ENCODE measurements at places on chromosomes 16 and 17. TPM values are rescaled to one million over a fixed set of nuclear protein-coding genes. Genes with fewer than 3 reads are reported as not detected.

The GPR142 gene
- 2.8 TPM for polyA plus RNA-seq

The GALR2 gene
- polyA plus RNA-seq, result 0.11 TPM

The TBC1D3G gene
- polyA plus RNA-seq, result 0.85 TPM

The HS3ST3B1 gene
- polyA plus RNA-seq, result 0.30 TPM

The MYCBPAP gene
- polyA plus RNA-seq, result 1.7 TPM

The CCL23 gene
- polyA plus RNA-seq, result 0.46 TPM

The DUSP3 gene
- polyA plus RNA-seq, result 52.3 TPM

The MTHFSD gene
- 17.6 TPM for polyA plus RNA-seq

All from pancreas (tissue), 10 donors.